Calu3 (cell line): ENCODE measurements at places on chromosomes 5 and 9.

- no peak overlapping the region for H3K27ac ChIP-seq
- H3K27me3 ChIP-seq = no peaks in the 10 kb centered on the region
- H3K4me3 ChIP-seq = no peak overlapping the region
These were observed 48.5 kb downstream of the GARNL3 start for GRCh38 chr9:127313042-127313560.

DNA sequence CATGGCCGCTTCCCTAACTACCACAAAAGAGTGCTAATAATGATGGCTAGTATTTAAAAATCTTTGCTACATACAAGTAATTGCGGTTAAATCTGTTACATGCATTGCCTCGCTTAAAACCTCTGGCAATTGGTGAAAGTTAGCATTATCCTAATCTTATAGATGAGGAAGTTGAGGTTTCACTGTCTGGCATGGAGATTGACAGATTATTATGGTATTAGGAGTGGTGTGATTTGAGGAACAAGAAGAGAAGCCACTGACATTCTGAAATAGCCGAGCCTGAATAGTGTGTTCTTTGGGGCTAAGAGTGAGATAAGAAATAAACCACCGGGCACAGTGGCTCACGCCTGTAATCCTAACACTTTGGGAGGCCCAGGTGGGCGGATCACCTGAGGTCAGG lies 45.3 kb upstream of the DPYSL3 start:
- no peaks in the 10 kb centered on the region for H3K27me3 ChIP-seq
- H3K4me3 ChIP-seq = no peak overlapping the region
- no peak overlapping the region for H3K27ac ChIP-seq
- peaks cover 21% of the 10 kb centered on the region for H3K4me1 ChIP-seq

DNA sequence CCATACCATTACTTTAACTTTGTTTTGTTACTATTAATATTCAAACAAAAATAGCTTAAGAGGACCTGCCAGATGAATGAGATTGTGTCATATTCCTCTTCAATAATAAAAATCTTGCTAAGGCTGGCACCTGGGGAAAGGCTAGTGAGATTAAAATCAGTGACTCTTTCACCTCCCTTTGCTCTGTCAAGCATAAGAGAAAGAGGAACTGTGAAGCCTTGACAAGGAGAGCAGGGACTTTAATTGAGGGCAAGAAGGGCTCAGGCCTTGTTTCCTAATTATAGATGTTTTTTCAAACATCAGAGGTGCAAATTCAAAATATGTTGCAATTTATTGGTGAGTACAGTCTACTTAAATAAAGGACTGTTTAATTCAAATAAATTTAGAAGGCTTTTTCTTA lies 91.7 kb downstream of the SPATA31D1 start:
- no peaks in the 10 kb centered on the region for H3K36me3 ChIP-seq
- no peak overlapping the region for H3K4me3 ChIP-seq
- no peaks in the 10 kb centered on the region for H3K27me3 ChIP-seq
- no peak for DNase-seq
- H3K27ac ChIP-seq = no peak overlapping the region

DNA sequence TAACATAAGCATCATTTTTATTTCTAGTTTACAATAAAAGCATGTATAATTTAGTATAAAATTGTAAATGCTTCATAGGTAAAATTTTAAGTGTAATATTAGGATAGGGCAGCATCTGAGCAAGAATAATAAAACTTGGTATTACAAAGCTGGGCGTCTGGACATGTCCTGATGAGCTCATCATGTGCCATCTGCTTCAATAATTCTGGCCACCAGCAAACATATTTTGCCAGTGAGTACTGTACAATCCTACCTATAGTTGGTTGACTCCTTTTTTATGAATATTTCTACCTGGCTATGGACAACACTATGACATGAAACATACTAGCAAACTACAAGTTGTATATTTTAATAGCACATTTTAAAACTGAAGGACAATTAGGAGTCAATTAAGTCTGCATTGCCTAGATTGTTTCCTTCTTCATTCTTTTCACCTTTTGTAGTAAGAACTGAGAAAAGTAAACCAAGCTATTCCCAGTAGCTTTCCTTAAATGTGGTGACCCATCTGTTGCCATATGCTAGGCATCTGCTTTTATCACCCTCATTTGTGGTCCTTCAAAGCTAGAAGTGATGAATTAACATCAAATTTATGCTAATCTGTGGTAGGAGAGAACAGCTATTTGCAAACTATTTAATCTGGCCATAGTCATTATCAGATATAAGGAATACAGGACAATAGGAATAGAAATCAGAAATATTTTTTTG lies 23.4 kb downstream of the LURAP1L start:
- H3K4me3 ChIP-seq = no peak overlapping the region
- DNase-seq = no peak
- no peaks in the 10 kb centered on the region for H3K27me3 ChIP-seq
- H3K4me1 ChIP-seq = peaks cover 43% of the 10 kb centered on the region
